ENCODE measurements at places on chromosomes 16 and 17.

- peak; percentile 68 for DNase-seq
These were observed 2.4 kb downstream of the DOC2B start for GRCh38 chr17:179066-179432.

GRCh38 chr17:47214931-47215330 is 5.8 kb downstream of the MYL4 start:
- DNase-seq, result no peak

GRCh38 chr17:2510559-2510958 is 1.1 kb downstream of the METTL16 start:
- peak; percentile 14 for DNase-seq

- DNase-seq, result no peak
These were observed 201.3 kb downstream of the ZFHX3 start for GRCh38 chr16:72846594-72846993.

GRCh38 chr17:47948706-47949196 is 7.4 kb downstream of the PNPO start:
- no peak for DNase-seq

DNA sequence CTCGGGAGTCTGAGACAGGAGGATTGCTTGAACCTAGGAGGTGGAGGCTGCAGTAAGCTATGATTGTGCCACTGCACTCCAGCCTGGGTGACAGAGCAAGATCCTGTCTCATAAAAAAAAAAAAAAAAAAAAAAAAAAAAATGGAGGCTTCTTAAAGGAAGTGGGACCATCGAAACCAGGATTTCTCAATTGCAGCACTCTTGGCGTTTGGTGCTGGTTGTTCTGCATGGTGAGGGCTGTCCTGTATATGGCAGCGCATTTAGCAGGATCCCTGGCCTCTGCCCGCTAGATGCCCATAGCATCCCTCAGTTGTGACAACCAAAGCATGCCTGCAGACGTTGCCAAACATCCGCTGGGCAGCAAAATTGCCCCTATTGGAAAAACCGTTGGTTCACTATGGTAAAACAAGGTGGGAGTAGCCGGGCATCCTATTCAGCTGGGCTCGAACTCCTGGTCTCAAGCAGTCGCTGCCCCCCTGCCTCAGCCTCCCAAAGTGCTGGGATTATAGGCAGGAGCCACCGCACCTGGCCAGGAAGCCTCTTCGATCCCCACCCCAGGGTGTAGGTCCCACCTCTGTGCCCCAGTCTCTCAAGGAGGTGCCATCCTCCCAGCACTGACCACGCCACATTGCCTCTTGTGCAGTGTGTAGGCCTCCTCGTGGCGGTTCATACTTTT is 6.5 kb upstream of the NPIPB7 start:
- DNase-seq, result no peak

- no peak for DNase-seq
These were observed at the start of gene FOXN1 for GRCh38 chr17:28505986-28506665. TSS of gene FOXN1 (plus strand) at chr17:28506348. CDS start at chr17:28523970, 17,622 bp downstream.

- DNase-seq, result peak; percentile 17
These were observed 296.7 kb upstream of the IRX5 start for GRCh38 chr16:54633943-54634362.

DNA sequence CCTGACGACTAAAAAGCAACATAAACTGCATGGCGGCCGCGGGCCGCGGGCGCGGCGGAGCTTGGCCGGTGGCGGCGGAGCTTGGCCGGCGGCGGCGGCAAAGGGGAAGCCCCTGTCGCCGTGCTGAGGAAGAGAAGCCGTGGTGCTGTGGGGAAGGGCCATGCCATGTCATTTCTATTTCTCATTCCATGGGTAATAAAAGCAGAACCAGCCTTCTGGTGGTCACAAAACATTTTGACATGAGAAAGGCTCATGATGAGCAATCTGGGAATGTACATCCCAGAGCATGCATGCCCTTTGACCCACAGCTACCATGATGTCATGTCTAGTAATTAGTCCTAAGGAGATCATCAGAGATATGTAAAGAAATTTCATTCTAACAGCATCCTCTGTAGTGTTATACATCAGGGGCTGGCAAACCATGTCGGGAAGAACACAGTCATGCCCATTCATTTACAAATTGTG is 23.9 kb upstream of the HEATR6 start:
- peak; percentile 55 for DNase-seq

DNA sequence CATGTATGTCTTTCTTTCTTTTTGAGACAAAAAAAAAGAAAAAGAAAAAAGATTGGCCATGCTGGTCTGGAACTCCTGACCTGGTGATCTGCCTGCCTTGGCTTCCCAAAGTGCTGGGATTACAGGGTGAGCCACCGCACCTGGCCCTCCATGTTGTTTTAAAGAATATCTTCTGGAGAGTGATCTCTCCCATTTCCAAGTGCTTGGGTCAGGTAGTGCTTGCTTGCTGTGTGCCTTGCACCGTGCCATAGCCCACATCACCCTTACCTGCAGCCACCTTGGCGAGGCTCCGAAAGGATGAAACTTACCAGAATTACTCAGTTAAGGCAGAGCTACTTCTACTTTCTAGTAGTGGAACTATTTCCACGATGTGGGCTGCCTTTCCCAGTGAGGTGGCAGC is 19.0 kb upstream of the KDM6B start:
- no peak for DNase-seq

DNA sequence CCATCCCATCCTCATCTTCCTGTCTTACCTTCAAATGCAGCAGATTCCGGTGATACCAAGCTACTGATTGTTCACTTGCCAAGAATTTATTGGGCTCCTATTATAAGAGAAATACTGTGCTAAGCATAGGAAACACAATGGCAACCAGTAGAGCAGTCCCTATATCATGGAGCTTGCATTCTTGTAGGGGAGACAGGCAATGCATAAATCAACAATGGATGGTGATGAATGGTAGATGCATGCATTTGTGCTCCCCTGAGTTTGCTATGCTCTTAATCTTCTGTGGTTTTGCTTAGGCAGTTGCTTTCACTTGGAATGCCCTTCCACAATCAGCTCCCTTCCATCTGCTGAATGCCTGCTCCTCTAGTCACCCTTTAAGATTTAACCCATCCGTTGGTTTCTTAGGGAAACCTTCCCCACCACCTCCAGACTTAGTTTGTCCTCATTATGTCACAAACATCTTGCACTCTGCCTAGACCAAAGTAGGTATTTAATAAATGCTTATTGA is 200.2 kb upstream of the TOX3 start:
- no peak for DNase-seq

- peak; percentile 51 for DNase-seq
These were observed 40.6 kb downstream of the SNX11 start for GRCh38 chr17:48148029-48148770.

DNA sequence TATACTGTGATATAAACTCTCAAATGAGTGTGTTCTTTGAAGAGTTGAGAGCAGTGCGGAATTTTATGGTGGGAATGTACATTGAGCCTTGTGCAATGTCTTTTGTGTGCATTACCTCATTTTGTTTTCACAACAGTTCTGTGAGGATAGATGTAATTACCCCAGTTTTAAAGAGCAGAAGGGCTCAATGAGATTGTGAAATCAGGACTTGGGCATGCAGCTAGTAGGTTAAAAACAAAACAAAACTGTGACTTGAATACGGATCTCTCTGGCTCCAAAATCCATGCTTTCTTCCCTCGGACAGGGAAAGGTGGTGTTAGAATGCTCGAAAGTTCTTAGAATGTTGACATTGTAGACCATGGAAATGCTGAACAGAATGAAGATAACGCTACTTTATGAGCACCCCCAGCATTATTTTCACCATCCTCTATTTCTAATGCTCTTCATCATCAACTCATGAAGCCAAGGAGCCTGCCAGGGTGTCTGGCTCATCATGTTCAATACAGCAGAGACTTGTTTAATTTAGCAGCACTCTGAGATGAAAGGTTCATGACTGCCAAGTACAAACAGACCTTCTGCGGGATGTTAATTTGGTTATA is 17.1 kb downstream of the MRTFB start:
- DNase-seq, result no peak

- DNase-seq, result peak; percentile 29
These were observed at the start of gene ZNF319 for GRCh38 chr16:57999971-58000705. TSS of gene ZNF319 (minus strand) at chr16:58000672. CDS start at chr16:57998265, 2,407 bp downstream.

DNA sequence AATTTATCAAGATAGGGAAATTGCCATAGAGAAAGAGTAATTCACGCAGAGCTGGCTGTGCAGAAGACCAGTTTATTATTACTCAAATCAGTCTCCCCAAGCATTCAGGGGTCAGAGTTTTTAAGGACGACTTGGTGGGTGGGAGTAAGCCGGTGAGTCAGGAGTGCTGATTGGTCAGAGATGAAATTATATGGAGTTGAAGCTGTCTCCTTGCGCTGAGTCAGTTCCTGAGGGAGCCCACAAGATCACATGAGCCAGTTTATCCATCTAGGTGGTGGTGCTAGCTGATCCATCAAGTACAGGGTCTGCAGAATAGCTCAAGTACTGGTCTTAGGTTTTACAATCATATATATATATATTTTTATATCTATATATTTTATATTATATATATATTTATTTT is 6.0 kb upstream of the AQP8 start:
- DNase-seq, result peak; percentile 83

DNA sequence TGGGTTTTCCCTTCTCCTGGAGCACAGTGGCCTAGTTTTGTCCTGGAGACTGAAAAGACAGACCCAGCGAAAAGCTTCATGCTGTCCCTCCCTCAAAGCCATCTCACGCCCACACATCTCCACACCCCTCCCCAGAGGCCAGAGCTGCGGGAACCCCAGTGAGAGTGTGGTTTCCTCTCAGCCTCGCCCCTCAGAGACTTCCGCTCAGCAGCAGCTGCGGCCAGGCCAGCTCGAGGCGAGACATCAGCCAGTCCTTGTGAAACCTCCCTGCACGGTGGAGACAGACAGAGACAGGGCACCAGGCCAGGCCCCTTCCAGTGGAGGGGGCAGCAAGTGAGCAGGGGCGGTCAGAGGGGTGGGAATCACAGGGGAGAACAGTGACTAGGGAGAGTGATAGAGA is 77.0 kb upstream of the TNRC6C start:
- DNase-seq, result peak; percentile 94

GRCh38 chr16:57753448-57754353 is 18.1 kb downstream of the KATNB1 start:
- no peak for DNase-seq

DNA sequence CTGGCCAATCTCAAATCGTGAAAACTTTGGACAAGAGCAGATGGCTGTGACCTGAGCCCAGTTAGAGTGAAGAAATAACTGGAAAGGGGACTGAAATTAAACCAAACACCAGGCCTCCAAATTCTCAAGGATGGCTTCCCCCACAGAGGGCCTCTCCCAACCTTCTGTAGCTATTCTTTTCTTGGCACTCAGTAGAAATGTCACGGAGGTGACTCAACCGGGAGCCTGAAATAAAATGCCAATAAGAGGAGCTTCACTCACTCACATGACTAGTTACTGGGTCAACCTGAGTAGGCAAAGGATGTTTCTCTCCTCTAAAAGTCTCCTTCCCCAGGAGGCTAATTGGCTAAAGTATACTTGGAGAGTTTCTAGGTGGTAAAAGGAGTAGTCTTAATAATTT is 230.7 kb downstream of the MAF start:
- no peak for DNase-seq

GRCh38 chr16:84552135-84552534 is 47.7 kb upstream of the MEAK7 start:
- DNase-seq, result no peak

DNA sequence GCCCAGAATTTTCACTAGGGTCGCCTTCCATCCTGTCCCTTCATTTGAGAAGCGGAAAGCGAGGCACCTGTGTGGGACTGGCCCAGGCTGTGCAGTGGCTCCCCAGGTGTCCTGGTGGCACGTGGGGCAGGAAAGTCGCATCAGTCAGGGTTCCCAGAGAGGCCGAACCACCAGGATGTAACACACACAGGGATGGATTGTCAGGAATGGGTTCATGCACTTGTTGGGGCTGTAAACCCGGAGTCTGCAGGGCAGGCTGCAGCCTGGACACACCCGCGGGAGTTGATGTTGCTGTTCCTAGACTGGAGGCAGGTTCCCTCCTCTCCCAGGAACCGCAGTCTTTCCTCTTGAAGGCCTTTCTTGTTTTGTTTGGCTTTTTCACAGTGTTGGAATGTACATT is 30.7 kb upstream of the RPTOR start:
- no peak for DNase-seq

- peak; percentile 71 for DNase-seq
These were observed 135.4 kb upstream of the CHMP6 start for GRCh38 chr17:80855948-80856862.

DNA sequence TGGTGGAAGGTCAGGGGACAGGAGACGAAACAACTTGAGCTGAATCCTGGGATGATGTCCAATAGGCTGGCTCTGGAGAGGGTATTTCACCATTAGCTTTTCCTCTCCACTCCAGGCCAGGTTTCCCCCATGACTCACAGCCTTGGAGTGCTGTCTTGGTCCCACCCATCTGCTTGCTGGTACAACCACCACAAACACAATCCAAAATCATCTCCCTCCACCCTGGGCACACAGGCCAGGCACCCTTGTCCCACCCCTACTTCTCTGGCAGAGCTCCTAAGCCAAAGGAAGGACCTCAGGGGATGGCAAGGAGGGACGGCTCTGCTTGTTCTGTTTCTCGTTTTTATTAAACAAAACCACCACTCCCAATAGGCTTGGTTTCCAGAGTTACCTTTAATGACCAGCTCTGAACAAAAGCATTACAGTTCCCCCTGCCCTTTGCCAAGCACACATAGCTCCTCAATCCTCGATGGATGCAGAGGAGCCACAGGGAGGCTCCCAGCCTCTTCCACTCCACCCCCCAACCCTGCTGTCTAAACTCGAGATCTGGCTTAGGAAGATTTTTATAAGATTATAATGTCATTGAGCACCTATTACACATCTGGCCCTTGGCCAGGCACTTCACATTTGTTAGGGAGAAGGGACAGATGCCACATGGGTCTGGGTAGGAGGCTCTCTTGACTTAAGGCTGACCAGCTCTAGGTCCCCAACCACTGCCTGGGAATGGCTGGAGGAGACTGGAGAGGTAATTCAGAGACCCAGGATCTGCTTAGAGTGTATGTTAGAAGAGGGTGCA is 13.3 kb downstream of the CAVIN1 start:
- no peak for DNase-seq

DNA sequence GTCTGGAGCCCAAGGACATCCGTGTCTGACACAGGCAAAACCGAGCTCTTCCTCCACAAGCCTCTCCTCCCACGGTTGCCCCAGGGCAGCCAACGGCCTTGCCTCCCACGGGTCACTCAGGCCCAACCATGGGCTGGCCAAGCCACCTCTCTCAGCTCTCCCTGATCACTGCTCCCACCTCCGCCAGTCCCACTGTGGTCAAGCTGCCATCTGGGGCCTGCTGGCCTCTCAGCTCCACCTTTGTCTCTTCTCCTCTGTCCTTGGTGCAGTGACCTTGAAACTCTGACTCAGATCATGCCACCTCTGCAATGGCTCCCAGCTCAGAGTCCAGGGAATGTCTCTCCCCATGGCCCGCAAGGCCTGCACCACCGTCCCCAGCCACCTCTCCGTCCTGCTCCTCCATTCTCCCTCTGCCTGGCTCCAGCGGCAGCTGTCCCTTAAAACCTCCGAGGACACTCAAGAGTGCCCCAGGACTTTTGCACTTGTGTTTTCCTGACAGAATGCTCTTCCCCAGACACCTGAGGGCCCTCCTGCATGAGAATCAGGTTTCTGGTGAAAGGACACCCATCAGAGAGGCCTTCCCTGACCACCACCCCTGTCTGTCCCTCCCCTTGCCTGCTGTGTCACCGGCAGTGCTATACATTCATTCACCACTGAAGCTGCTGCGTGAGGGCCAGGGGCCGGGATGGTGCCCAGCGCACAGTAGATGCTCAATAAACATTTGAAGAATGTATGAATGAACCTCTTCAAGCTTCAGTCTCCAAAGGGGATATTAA is 19.3 kb downstream of the PEMT start:
- DNase-seq, result no peak
